ENCODE measurements at places on chromosomes 5 and 9.

DNA sequence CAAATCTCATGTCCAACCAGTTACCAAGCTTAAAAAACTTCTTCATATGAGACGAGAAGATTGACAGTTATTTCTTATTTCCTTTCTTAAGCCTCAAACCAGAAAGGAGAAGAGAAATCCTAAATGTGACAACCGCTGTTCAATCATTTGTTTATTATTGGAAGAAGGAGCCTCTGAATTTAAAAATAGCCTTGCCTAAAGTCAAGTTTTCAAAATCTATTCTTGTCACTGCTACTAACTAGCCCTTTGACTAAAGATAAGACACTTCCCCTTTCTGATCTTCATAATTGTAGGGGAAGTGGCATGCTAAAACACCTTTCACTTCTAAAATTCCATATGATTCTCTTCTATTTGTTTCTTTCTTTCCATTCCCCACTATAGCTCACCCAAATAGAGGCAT lies 106.2 kb upstream of the EMB start:
- no peak for DNase-seq

- no peak for DNase-seq
These were observed 186.8 kb upstream of the SLC27A6 start for GRCh38 chr5:128778474-128778873.

DNA sequence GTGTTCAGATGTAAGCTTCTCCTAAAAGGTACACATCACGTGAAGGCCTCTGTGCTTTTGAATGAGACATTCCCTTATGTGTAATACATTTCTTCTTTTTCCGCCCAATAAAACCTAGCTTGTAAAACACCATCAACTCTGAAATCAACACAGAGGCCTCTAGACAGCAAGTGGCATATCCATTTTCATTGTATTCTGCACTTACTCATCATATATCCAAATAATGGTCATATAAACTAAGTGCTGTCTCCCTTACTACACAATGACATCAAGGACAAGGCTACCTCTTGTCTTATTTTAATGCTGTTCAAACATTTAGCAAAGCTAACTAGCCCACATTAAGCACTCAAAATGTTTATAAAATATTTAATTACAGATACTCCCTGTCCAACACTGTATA lies 108.5 kb downstream of the ELAVL2 start:
- DNase-seq = no peak

DNA sequence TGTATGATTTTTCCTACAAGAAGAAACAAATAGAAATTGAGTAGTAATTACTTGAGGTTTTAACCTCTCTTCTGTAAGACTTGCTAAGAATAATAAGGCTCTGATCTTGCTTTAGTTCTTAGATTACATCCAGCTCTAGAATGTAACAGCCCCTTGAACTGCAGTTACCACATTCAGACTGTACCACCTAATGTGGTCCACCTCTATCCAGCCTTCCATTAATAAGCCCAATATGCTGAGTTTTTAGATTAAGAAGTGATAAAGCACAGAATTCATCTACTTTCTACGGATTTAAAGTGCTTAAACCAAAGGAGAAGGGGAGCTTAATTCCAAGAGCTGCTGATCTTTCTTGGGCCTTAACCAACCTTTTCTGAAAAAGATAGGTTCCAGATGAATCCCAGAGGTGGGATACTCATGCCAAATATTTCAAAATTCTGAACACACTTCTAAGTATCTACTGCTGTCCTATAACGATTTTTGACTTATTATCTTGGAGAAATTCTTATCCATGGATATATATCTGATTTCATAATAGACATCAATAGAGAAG lies 131.5 kb downstream of the ZNF608 start:
- no peak for DNase-seq

DNA sequence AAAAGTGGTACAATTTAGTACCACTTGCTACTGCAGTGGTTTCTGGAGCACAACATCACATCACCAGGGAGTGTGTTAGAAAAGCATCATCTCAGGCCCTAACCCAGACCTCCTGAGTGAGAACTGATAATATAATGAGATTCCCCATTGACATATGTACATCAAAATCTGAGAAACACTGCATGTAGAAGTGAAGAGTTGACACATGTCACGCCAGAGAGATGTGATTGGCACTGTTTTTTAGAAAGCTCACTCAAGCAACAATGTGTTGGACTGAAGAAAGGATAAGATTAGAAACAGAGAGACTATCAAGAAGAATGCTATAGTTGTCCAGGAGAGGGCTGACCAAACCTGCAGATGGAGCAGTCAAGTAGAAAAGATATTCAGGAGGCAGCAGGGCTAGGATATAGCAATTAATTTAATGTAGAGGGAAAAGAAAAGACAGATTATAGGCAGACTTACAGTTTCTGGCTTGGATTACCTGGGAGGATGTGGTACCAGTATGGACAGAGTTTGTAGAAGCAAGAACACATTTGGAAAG lies 324.4 kb upstream of the ADAMTSL1 start:
- no peak for DNase-seq

GRCh38 chr5:73380710-73381589 lies 67.6 kb downstream of the FOXD1 start:
- no peak for DNase-seq

DNA sequence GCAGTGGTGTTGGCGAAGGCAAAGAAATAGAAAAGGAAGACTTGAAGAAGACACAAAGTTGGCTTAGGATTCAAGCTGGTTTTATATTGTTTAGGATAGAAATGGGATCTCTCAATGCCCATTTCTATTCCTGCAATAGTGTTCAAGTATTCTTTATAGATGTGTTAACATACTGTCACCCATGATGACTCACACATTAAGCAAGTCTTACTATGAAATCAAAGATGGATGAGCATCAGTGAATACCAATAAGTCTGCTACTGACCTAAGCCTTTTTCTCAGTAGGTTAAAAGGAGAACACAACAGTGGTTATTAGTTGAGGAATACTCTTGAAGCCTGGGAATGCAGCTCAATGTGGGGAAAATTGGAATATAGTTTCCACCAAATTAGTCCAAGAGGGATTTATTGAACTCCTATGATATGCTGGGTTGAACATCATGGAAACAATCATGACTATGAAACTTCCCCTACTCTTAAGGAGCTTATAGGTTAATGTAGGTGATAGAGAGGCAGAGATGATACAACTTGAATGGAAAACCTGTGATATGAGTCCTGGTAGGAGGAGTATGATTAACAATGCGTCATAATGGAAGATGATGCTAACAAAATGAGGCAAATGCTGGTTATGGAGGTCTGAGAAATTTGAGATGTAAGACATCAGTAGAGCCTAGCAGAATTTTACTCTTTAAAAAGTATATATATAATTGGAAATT lies 417.1 kb upstream of the DAP start:
- DNase-seq = no peak

DNA sequence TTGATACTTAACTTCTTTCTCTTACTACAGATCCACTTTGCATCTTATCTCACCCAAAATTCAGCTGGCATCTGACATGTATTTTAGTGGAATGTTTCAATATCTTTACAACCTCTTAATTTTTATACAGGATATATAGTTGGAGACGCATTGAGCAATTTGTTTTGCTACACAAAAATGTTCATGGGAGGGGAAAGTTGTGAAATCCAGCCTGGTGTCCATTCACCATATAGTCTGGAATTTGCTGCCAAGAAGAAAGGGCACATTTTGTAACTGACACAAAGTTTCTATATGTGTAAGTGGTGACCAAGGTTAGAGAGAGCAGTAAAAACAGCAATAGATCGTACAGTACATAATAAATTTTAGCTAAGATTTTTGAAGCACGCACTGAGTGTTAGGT lies 14.0 kb upstream of the CHD1 start:
- DNase-seq = no peak

All from activated CD4-positive, alpha-beta T cell treated with anti-CD3 and anti-CD28 coated beads, Interleukin-2, amount 50 U/mL, for 4 hours (primary cell).